MM.1S (cell line): ENCODE measurements at places on chromosomes 11 and 22.
A peak's percentile ranks its signal among the peaks of the same experiment; 100 is the strongest.

- no peak for DNase-seq
These were observed 9.2 kb downstream of the OR51F2 start for GRCh38 chr11:4830346-4830745.

GRCh38 chr11:82682003-82682751 lies 51.5 kb downstream of the FAM181B start:
- peak; percentile 77 for DNase-seq

DNA sequence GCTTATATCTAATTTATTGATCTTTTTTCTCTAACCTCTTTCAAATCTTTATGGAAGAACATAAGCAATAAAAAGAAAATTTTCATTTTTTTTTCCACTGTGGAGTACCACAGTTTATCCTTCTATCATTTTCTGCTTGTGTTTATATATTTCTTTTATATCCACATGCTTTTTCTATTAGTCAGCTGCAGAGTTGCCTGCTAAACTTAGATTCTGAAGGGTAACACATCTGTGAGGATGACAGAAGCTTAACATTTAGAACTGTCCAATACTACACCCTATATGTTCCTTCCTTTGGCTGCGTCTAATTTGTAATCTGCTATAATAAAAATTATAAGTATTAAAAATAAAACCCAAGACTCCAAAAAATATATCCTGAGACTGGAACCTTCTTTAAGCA lies 20.8 kb downstream of the CCDC90B start:
- no peak for DNase-seq

DNA sequence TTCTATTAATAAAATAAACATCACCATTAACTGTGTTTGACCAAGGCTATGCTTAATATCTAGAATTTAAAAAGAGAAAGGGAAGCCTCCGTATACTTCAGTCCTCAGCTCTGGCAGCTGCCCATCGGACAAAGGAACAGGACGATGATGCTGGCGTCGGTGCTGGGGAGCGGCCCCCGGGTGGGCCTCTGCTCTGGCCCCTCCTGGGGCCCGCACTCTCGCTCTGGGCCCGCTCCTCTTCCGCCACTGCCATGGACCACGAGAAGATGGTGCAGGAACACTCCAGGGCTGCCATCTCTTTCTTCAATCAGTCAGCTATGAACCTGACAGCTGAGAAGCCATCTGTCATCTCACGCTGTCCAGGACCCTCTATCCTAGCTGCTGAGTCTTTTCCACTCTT lies 25.3 kb downstream of the PDHX start:
- DNase-seq = no peak

DNA sequence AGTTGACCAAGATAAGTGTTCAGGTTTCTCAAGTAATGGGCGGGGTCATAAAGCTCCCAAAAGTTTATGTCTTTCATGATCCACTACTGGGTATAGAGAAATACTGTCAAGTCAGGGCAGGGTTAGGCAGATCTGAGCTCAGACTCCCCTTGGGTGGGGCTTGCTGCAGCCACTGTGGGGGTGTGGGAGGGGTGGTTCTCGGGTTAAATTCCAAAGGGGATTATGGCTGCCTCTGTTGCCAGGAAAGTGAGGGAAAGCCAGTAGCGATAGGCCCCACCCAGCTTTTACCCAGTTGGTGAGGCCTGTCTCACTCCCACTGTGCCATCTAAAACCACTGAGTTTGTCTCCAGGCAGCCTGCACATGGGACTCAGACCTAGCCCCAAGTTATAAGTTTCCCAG lies 37.8 kb downstream of the DLG2 start:
- DNase-seq = no peak
